ENCODE measurements at places on chromosomes 6 and 20.

DNA sequence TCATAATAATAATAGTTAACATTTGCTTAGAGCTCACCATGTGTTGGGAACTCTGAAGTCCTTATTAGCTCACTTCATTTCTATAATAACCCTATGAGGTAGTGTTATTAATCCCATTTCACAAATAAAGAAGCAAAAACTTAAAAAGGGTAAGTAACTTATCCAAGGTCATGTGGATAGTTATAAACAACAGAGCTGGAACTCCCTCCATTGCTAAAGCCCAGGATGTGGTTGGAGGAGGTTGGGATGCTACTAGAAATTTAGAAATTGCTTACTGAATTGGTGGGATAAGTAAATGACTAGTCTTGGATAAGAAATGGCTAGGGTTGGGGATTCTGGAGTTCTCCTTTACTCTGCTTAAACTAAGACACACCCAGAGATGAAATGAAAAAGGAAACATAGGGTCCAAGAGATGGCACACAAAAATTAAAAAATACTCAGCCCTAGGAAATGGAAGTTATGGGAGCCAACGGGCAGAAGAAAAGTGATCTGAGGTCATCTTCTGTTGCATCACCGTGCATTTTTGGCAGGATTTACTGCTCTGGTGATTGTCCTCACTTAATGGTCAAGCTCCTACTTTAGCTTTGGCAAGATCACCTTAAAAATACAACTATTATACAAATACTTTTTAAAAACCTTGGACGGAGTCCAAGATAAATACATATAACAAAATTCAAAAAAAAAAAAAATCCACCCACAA lies 7.7 kb upstream of the CLIC5 start:
- no peak for DNase-seq

DNA sequence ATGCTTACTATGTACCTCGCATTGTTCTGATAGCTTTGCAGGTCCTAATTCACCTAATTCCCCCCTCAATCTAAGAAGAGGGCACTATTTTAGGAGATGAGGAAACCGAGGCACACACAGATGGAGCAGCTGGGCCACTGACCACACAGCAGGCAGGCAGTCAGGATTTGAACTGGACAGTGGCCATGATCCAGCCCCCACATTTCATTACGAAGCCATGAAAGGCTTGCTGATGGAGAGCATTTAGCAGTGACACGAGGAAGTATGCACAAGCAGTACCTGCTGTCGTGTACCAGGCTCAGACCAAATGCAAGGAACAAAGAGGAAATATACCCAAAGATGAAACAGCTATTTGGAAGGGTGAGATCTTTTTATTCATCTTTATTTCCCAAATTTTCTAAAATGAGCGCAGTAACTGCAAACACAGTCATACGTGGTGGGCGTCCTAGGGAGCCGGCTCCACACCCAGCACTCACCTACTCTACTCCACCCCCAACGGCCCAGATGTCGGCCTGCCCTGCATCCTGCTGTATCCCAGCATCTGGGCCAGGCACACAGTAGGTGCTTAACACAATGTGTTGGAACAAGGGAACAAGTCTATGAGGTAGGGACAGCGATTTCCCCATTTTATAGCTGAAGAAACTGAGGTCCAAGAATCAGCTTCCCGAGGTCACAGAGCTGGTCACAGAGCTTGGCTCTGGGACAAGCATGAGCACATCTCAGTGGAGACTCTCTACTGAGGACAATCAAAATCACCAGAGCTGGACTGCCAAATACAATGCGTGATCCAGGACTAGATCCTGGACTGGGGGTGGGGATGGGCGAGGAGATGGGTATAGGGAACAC lies 15.0 kb downstream of the PREX1 start:
- DNase-seq, result no peak

DNA sequence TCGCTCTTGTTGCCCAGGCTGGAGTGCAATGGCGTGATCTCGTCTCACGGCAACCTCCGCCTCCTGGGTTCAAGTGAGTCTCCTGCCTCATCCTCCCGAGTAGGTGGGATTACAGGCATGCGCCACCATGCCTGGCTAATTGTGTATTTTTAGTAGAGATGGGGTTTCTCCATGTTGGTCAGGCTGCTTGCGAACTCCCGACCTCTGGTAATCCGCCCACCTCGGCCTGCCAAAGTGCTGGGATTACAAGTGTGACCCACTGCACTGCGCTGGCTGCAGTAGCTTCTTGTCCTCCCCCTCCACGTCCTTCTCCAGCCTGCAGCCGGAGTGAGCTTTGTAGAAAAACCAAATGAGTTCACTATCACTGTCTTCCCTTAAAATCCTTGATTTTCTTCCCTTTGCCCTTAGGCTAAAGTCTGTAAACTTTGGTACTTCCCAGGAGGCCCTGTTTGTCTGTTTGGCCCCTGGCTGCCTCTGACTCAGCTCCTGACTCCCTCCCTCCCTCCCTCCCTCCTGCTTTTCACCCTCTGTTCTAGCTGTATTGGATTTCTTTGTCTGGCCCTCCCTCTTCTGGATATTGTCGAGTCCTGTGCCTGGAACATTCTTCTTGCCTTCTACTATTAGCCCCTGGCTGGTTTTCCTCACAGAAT lies 12.9 kb downstream of the PARD6B start:
- no peak for DNase-seq

GRCh38 chr6:134079406-134079921 lies 27.0 kb upstream of the SLC2A12 start:
- DNase-seq, result peak; percentile 27

DNA sequence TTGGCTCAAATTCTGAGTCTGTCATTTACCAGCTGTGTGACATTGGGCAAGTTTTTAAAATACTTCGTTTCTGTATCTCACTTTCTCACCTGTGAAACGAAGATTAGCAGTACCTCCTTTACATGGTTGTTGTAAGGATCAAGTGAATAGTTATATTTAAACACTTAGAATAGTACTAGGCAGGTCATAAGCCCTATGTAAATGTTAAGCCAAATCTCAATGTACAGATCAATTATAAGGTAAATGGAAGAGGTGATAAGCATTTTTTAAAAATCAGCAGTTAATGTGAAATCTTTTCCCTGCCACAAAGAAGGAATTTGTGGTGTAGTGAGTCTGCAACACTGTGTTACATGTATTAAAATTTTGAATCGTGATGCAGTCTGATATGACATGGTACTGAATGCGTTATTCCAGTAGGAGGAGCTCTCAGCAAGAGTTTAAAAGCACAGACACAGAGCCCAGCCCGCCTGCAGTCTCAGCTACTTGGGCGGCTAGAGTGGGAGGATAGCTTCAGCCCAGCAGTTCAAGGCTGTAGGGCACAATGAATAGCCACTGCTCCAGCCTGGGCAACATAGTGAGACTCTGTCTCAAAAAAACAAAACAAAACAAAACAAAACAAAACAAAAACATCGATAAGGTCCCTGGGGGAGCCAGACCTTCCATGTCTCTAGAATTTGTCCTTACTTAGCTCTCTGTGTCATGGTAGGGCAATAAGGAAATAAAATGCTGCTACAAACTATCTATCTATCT lies 46.0 kb downstream of the GTF2H5 start:
- peak; percentile 63 for DNase-seq

DNA sequence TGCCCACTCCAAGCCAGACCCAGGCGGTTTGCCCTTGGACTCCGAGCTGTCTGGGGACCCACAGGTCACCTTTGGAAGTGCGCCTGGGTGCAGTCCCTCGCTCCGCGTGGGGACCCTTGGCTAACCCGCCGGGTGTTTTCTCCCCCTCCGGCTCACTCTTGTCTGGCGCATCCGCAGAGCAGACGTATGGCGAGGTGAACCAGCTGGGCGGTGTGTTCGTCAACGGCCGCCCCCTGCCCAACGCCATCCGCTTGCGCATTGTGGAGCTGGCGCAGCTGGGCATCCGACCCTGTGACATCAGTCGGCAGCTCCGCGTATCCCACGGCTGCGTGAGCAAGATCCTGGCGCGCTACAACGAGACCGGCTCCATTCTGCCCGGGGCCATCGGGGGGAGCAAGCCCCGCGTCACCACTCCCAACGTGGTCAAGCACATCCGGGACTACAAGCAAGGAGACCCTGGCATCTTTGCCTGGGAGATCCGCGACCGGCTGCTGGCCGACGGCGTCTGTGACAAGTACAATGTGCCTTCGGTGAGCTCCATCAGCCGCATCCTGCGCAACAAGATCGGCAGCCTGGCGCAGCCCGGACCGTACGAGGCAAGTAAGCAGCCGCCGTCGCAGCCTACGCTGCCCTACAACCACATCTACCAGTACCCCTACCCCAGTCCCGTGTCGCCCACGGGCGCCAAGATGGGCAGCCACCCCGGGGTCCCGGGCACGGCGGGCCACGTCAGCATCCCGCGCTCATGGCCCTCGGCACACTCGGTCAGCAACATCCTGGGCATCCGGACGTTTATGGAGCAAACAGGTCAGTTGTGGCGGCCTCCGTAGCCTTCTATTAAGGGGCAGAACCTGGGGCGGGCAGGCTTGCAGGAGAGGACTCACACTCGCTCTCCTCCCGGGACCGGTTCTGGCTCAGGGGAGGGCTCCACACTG lies 1.1 kb downstream of the PAX1 start:
- DNase-seq, result no peak

DNA sequence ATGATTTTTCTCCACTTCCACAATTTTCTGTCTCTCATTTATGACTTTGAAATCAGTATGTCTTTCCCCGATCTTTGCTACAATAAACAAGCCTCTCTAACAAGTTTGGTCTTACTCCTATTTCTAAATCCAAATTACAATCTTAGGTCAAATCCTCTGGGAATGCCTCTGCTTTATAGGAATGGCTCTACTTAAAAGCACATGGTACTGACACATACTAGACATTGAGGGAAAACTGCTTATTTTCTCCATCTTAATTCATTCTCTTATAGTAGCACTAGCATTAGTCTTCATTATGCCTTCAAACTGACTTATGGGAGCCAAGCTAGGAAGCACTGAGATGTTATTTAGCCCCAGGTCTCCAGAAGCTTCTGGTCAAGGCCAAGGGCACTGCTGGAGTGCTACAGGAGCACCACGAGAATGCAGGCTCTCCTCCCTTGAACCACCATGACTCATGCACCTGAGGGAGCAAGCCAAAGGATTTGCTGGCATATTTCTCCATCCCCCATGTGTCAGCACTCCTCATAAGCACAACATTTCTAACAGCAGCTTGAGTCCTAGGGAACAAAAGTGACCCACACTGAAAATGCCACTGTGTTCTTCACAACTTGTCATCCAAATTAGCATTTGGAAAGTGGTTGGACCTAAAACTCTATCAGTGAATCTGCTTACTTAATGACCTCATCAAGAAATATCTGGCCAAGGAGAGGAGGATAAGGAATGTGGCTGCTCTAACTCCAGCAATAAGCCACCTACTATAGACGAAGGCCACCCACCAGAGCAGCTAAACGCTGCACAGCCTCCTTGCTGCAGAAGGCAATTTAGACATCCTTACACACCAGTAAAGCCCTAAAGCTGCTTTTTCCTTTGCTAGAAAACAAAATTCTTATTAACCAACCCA lies 156.8 kb upstream of the KCNQ5 start:
- no peak for DNase-seq

DNA sequence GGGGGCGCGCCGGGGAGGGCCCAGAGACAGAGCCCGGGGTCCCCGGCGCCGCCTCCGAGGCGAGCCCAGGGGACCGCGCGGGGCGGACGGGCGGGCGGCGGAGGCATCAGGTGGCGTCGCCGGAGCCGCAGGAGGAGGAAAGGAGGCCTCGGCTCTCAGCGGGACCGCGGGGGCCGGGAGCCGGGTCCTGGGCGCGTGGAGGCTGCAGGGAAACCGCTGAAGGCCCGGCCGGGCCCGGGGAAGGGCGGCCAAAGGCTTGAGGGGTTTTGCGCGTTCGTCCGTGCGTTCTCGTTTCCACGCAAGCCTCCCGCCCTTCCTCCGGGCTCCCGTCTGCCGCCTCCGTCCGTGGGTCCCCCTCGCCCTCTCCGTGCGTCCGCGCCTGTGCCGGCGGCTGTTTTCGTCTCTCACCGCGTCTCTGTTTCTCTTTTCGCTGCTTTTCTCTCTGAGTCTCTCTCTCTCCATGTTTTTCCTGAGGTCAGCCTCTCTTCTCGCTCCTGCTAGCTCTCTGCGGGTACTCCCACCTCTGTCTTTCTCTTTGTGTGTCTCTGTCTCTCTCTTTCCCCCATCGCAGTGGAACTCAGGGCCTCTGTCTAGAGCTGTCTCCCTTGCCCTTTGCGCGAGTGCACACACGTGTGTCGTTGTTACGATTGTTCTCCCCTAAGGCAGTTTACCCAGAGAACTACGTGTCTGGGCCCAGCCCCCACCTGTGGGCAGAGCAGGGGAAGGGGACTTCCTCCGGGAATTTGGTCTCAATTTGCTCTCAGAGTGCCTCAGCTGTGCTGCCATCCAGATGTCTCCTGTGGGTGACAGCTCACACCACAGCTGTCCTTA lies 2.1 kb downstream of the IRF4 start:
- no peak for DNase-seq

- DNase-seq, result peak; percentile 48
These were observed 11.8 kb upstream of the GSTA1 start for GRCh38 chr6:52815167-52816092.

DNA sequence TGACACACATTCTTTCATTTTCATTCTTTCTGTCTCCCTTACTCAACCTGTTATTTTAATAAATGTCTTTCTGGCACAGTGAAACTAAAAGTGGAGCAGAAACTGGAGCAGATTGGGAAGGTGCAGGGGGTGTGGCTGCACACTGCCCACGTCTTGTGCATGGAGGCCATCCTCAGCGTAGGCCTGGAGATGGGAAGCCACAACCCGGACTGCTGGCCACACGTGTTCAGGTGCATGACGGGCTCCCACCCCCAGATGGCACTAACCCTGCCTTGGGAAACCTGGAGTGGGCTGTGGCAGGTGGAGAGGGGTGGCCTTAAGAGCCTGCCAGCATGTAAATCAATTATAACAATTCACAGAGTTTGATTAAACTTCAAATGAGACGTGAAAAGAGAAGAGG lies 71.4 kb upstream of the PBOV1 start:
- peak; percentile 8 for DNase-seq

DNA sequence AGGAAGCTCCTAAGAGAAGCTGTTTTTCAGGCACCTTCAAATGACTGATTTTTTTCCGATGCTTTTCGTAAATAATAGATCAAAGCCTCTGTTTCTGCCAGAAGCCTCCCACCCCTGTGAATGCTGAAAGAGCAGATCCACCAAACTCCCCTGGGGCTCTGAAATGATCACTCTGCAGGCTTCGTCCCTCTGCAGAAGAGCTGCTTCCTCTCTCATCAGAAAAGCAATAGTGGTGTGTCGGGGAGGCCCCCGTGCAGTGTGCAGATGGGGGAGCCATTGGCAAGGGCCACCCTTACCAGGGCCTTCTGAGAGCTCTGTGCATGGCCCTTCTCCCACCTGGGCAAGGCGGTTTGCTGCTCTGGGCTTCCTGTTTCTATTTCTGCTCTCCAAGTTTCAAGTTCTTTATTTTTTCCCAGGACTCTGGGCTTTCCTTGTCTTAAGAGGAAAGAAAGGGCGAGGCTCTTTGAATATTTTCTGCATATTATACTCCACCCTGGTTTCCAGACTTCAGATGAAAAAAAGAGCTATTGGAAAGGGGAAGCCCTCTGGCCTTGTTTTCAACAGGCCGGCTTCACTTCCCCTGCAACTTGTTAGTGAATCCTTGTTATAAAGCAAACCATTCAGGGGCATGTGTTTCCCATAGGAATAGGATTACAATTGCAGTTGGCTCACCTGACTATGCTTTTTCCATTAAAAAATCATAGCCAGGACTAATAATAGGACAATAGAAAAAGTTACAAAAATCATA lies 155.2 kb downstream of the TTLL2 start:
- DNase-seq, result no peak
